Gastrocnemius medialis (tissue), 4 donors: ENCODE measurements at places on chromosomes 1 and 21. TPM values are rescaled to one million over a fixed set of nuclear protein-coding genes. Genes with fewer than 3 reads are reported as not detected.

DNA sequence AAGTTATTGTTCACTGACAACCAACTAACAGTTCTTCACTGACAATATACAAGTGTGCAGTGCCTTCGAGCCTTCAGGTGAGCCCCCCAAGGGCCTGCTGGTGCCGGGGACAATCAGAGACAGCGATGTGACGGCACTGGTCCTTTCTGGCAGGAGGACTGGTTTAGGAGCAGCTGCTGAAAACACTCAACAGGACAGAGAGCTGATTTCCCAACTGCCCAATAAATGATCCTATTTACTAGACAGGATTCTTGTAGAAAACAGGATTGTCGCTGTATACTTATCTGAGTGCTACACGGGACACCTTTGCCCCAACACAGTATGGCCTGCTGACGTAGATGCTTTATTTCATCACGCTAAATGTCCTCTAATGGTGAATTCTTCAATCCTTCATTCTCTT, 65.4 kb downstream of the TP53BP2 start:
- DNase-seq = no peak
- peaks cover 69% of the 10 kb centered on the region for H3K36me3 ChIP-seq
- no peak overlapping the region for H3K27ac ChIP-seq
- H3K4me1 ChIP-seq = peaks cover 1% of the 10 kb centered on the region
- no peaks in the 10 kb centered on the region for H3K27me3 ChIP-seq

DNA sequence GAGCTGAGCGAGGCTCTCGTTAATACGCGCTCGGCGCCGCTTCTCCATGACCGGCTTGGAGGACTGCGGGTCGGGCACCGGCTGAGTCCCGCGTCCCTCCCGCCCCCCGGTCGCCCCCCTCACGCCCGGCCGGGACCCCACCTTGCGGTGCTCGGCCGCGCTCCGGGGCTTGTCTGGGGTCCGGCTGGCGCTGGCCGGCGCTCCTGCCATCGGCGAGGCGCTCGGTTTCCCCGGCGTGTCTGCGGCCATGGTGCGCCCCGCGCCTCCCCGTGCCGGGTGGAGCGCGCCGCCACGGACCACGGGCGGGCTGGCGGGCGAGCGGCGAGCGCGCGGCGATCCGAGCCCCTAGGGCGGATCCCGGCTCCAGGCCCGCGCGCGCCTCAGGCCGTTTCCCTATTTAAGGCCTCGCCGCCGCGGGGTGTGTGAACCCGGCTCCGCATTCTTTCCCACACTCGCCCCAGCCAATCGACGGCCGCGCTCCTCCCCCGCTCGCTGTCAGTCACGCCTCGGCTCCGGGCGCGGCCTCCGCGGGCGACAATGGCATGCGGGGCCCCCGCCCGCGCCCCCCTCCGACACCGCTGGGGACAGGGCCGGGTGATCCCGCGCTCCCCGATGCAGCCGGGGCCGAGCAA, at the start of gene HES4:
HES4 (minus strand) TSS at position 373 of the 632 bp plus-strand sequence; CDS start at position 249, 124 bp downstream.
- DNase-seq = peak; percentile 76
- H3K36me3 ChIP-seq = no peaks in the 10 kb centered on the region
- peak within 1 kb of the TSS; percentile 57 for H3K4me3 ChIP-seq

GRCh38 chr1:12038356-12039163, 19.3 kb downstream of the MIIP start:
- no peak overlapping the region for H3K27ac ChIP-seq
- DNase-seq = no peak
- no peaks in the 10 kb centered on the region for H3K36me3 ChIP-seq
- H3K27me3 ChIP-seq = no peaks in the 10 kb centered on the region
- H3K4me3 ChIP-seq = no peak overlapping the region
- H3K4me1 ChIP-seq = no peaks in the 10 kb centered on the region

DNA sequence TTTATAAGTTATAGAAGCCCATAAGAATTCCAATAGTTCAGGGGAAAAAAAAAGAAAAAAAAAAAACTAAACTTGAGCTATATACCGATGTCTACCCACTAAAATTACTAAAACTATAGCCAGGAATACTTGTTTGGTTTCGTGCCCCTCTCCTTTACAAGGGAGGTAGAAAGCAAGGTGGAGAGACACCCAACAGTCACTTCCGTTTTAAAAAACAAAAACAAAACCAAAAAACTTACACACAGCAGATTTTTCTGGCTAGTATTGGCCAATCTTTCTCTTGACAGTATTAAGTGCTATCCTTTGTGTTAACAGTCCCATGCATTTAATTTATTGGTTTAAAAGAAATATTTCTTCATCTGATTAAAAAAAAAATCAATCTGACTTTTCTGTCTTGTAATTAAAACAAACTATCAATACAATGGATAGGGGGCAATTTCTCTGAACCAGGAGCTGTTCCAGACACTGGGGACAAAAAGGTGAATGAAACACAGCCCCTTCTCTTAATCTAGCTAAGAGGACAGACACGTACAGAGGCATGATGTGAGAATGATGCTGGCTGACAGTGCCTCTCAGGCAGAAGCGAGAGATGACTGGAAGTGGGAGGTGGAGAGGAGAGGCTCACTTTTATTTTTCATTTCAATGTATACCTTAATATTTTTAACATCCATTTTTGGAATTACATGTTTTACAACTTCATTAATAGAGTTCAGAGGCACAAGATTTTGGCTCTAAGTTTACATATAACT, 214.8 kb downstream of the RERE start:
- DNase-seq = no peak
- H3K36me3 ChIP-seq = no peaks in the 10 kb centered on the region
- peaks cover 15% of the 10 kb centered on the region for H3K4me1 ChIP-seq
- H3K4me3 ChIP-seq = no peak overlapping the region

DNA sequence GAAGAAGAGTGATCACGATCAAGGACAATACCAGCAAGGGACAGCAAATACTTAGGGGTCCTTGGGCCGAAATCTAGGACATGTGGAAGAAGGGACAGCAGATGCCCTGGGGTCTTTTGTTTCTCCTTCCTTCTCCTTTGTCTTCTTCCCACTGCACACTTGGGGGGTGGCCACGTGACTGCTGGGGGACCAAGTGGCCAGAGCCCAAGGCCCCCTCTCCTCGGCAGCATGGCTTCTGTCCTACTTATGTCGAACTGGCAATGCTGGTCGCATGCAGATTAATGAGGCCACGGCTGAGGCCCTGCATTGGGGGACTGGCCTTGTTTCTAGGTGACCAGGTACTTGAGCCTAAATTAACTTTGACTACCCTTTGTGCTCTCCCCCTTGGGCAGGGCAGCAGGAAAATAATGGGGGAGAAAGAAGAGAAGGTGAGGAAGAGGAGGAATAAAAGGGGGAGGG, 83.0 kb downstream of the GRIK3 start:
- no peak overlapping the region for H3K27ac ChIP-seq
- H3K4me1 ChIP-seq = no peaks in the 10 kb centered on the region
- H3K27me3 ChIP-seq = peaks cover 3% of the 10 kb centered on the region
- H3K4me3 ChIP-seq = no peak overlapping the region

DNA sequence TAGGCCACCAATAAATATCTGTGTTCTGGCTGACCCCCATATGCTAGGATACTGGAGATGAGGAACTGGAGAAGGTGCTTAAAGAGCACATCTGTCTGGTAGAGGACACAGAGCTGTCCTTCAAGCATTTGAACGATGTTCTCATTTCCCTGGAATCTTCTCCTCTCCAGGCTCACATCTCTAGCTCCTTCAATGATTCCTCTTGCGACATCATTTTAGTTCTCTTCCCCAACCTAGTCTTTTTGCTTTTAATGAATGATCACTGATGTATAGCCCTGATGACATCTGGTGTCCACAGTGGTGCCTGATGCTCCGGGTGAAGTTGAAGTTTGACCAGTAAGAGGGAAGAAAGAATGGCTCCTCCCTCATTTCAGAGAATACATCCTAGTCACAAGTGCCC, 80.8 kb upstream of the UBE2U start:
- no peaks in the 10 kb centered on the region for H3K27me3 ChIP-seq
- H3K36me3 ChIP-seq = no peaks in the 10 kb centered on the region
- no peaks in the 10 kb centered on the region for H3K4me1 ChIP-seq
- DNase-seq = no peak
- no peak overlapping the region for H3K4me3 ChIP-seq
- no peak overlapping the region for H3K27ac ChIP-seq

- no peak overlapping the region for H3K27ac ChIP-seq
- no peaks in the 10 kb centered on the region for H3K36me3 ChIP-seq
- DNase-seq = no peak
- H3K4me1 ChIP-seq = peaks cover 6% of the 10 kb centered on the region
- no peaks in the 10 kb centered on the region for H3K27me3 ChIP-seq
- H3K4me3 ChIP-seq = no peak overlapping the region
Measured at GRCh38 chr1:58739856-58740466, 40.1 kb upstream of the MYSM1 start.

- H3K4me1 ChIP-seq = peaks cover 9% of the 10 kb centered on the region
- peak overlapping the region; percentile 41 for H3K27ac ChIP-seq
- DNase-seq = no peak
- H3K27me3 ChIP-seq = no peaks in the 10 kb centered on the region
Measured at GRCh38 chr1:184945678-184946412, 28.5 kb downstream of the NIBAN1 start.

- H3K36me3 ChIP-seq = no peaks in the 10 kb centered on the region
- no peak overlapping the region for H3K27ac ChIP-seq
- H3K4me3 ChIP-seq = no peak overlapping the region
Measured at GRCh38 chr21:24561291-24561690, 1046.0 kb downstream of the MRPL39 start.

DNA sequence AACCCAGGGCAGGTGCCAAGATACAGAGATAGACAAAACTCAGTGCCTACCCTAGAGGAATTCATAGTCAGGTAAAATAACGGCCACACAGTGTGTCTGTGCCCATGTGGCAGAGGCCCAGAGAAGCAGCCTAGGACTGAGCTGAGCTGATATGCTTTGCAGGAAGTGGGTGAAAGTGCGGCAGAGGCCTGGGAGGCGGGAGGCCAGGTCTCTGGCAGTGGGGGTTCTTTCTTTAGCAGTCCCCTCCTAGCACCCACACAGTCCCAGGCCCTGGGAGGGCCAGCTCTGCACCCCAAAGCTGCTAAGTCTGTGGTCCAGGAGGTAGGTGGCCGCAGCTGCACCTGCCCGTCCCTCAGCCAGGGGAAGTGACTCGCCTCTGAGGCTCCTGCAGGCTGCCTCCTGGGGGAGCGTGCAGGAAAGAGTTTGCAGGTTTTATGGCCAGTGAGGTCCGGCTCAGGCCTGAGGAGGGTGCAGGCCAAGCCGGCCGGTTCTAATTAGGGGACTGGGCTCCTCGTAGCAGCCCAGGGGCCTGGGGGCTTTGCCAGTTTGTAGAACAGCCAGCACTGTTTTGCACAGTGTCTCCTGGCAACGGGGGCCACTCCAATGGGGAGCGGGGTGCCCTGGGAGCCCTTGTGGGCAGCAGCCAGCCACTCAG, 107.9 kb downstream of the SPSB1 start:
- no peak overlapping the region for H3K4me3 ChIP-seq
- H3K4me1 ChIP-seq = peaks cover 25% of the 10 kb centered on the region
- H3K27ac ChIP-seq = peak overlapping the region; percentile 64

HSD3B1 gene
- total RNA-seq = not detected

TNFRSF1B gene
- total RNA-seq = 29.5 TPM
